Inflammatory macrophage (primary cell): ENCODE measurements at places on chromosomes 2 and 18.

GRCh38 chr2:69807821-69808540 lies 21.5 kb upstream of the GMCL1 start:
- DNase-seq: no peak

GRCh38 chr18:67318651-67319050 lies 197.9 kb downstream of the DSEL start:
- no peak for DNase-seq

DNA sequence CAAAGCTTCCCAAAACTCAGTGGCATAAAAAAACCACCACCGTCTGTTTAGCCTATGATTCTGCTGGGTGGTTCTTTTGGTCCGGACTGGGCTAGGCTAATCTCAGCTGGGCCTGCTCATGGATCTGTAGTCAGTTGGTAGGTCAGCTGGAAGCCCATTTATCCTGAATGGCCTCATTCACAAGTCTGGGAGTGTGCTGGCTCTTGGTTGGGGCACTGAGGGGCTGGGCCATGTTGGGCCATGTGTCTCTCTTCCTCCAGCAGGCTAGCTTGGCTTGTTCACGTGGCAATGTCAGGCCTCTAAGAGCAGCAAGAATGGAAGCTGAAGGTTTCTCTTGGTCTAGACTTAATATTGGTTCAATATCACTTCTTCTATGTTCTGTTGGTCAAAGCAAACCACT lies 95.7 kb upstream of the HS6ST1 start:
- DNase-seq: no peak

DNA sequence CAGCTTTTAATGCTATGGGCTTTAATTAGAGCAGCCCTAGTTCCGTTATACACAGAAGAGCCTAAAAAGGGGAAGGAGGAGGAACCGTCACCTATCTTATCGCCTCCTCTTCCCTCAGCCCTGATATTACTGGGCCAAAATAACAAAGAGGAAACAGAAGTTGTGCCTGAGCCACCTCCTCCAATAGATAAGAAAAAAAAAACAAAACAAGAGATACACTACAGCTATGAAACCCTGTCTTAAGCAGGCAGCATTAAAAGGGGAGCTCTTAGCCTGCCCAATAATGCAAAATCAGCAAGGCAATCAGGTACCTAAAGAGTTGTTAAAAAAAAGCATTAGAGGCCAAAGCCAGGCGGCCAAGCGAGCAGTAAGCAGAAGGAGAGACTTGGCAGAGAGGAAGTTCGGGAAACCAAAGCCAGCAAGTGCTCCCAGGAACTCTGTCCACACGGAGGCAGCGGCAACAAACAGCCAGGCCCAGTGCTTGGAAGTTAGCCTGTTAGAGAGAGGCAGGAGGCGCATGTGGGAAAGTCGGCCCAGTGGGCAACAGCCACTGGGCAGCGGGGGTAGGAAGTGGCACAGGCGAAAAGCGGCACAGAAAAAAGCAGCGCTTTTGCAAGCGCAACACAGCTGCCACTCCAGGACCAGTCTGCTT lies 41.8 kb upstream of the PDK1 start:
- DNase-seq: peak; percentile 78

- no peak for DNase-seq
These were observed 34.7 kb downstream of the NOL10 start for GRCh38 chr2:10655074-10655473.

DNA sequence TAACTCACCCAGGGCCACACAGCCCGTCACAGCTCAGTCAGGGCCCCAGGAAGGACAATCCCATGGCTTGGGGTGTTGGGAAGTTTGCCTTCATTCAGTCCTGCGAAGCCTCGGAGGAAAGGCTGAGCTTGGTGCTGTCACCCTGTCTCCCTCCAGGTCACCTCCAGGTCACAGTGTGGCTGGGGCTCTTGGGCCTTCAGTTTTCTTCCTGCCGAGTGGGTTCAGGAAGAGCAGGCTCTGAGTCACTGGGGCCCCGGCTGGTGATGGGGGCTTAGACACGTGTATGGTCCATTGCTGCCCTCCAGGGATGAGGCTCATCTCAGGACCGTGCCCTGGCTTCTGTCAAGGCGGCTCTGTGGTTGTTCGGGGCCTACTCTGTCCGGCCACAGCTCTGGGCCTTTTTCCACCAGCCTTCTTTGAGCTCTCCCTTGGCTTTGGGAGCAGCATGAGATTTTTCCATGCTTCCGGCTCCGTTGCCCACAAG lies 118.6 kb downstream of the INHBB start:
- DNase-seq: no peak

DNA sequence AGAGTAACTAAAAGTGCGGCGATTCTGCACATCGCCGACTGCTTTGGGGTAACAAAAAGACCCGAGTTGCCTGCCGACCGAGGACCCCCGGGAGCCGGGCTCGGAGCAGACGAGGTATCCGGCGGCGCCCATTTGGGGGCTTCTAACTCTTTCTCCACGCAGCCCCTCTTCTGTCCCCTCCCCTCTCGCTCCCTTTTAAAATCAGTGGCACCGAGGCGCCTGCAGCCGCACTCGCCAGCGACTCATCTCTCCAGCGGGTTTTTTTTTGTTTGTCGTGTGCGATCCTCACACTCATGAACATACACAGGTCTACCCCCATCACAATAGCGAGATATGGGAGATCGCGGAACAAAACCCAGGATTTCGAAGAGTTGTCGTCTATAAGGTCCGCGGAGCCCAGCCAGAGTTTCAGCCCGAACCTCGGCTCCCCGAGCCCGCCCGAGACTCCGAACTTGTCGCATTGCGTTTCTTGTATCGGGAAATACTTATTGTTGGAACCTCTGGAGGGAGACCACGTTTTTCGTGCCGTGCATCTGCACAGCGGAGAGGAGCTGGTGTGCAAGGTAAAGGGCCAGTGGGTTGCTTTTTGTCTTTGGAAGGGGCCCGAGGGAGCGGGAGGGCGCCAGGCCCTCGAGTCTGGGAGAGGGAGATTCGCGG lies 1.4 kb downstream of the TRIB2 start:
- DNase-seq: no peak

GRCh38 chr2:101232770-101233169 lies 19.9 kb upstream of the CNOT11 start:
- DNase-seq: no peak

DNA sequence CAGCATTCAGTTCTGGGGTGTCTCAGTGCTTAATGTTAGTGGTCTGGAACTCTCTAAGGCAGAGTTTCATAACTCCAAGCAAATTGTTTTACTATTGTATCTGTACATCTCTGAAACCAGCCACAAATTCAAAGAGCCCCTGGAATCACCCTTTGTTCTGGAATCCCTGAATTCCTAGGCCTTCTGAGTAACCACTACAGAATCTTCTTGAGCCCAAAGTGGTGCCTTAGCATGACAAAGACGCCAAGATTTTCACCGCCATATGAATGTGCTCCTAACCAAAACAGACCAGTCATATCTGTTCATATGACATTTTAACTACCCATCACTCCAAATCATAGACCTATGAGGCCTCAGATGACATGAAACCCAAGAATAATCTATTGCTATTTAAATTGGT lies 668.1 kb downstream of the EPHA4 start:
- no peak for DNase-seq

DNA sequence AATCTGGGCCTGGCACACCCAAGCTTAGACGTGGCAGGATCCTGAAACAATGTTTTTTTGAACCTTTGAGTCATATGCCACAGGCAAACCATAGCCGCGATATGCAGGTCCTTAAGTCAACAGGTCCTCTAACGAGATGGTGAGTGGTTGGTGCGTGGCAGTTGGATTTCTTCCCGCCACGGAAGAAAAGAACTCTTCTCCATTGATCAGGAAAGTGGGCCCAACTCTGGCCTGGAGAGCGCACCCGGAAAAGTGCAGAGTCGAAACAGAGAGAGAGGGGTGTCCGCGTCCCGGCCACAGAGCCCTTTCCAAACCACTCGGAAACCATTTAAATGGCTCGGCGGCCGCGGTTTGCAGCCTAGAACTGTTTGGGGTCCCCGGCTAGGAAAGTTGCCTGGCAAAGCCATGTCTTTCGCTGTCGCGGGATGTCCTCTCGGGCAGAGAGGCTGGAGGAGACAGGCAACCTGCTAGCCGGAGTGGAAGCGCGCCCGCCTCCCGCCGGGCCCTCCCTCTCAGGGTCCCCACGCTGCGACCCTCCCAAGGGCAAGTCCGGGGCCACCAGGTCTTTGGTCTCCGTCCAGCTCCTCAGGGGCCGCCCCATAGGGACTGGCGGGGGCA lies 777 bp downstream of the GALNT3 start:
- DNase-seq: peak; percentile 7

DNA sequence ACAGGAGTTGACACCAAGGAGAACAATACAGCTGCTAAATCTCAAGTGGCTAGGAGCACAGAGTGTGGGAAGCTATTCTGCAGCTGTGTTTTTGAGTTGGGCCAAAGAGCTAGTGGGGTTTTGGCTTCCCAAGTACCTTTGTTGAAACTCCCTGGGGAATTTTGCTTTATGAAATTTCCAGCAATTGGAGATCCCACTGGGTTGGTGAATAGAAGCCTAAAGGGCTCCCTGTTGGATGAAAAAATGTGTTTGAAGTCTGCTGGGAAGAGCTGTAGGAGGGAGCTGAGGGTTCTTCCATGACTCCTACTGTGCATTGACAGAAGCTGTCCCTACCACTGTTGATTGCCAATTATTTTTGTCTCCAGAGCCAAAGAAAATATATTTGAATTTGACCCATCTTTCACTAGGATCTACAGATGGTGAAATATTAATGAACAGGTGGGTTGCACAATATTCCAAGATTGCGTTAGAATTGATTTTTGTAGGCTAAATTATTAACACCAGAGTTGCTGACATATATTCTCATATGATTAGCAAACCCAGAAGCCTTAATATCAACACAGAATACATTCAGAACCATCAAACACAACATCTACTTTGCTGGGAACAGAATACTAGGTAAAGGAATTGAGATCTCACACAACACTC lies 95.4 kb upstream of the CYP1B1 start:
- DNase-seq: no peak

DNA sequence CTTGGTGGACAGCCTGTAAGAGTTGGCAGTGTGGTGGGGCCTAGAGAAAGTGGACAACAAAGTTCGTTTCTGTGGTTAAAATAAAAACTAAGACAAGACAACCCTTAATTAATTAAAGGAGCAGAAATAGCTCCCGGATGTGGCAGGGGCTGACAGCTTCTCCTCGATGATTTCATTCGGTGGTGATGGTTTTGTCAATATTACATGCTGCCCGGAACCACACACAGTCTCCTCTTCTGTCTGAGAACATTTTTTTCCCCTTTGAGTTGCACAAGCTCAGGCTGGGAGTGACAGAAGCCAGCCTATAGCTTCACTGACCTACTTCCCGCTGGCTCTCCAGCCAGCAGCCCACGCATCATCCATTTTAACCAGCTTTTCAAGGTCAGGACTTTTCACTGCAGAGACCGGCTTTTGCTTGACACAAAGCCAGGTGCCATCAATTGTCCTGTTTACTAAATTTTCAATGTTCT lies 378.8 kb downstream of the SLC4A3 start:
- DNase-seq: no peak

DNA sequence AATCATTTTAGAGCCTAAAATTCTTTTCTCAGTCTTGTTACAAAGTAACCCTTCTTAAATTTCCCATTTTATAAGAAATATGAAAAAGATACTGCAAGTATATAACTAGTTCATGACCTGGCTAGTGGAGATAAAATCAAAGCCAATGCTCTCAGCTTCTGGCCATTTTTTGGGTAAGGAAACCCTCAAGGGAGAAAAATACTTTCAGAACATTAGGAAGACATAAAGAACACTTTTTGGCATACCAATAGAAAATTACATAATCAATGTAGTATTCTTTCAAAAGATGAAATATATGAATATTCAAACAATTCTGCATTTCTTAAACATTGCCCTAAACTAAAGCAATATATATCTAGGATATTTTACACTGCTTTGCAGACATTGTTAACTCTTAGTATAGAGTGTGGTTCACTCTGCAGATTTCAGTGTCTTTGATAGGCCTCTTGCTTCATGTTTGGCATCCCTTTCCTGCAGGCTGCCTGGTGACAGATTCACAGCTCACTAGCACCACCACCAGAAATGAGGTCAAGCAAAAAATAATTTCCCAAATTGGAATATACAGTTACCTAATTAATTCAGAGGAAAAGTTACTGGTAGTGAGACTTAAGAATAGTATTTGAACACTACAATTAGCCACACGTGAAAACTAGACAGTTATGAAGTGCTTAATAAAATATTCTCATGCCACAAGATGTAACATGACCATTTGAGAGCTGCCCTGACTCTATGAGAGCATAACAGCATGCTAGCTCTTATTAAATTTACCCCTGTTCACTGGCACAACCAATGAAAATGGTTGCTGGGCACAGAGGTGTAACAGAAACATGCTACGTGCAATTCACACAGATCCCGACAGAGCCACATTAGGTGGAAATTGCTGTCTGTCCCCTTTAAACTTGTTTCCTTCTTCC lies 36.0 kb downstream of the PAIP2B start:
- DNase-seq: peak; percentile 22

DNA sequence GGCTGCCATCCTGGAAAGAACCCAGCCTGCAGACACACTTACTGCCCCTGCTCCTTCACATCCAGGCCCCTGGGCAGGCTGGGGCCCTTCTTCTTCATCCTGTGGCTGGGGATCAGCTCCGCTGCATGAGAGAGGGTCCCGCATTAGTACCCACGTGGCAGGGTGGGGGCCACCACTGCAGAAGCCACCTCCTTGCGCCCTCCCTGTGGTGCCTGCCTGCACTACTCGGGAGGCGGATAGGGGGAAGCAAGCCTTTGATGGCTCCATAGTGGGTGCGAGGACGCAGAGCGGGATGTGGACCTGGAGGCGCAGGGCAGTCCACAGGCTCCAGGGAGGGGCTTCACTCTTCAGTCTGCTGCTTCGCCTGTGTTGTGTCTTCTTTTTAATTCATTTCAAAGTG lies 46.7 kb downstream of the GPC1 start:
- no peak for DNase-seq

DNA sequence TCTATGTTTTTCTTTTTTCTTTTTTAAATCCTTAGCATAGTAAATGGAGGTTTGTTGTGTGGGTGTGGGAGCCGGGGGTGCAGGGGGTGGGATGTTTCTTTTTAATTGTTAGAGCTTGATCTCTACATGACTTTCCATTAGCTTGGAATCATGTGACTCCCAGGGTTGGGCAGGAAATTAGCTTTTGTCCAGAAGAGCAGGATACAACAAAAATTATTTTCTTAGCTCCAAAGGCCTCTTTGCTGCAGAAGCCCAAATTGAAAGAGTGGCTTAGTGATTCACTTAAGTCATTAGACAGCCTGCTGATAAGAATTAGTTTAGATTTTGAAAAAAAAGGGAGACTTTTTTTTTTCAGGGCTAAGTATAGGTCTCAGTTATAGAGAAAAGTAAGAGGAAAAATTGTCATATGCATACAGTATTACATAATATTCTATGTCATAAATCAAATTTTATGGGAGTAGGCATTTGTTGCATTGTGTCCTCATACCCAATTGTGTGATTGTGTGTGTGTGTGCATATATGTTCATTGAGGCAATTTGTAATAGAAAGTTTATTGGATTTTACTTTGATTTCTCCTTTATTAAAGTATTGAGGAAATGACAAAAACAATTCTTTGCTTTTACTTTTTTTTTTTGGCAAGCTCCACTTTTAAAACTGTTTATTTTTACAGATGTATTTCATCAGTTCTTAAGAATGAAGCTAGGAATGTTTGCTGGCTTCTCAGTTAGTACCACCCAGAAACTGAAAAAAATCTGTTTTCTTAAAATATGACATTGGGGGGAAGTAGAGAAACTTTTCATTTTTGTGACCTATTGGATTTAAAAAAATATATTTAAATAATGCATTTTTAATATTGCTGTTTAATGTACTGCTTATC lies 47.4 kb downstream of the TSPYL6 start:
- no peak for DNase-seq
